ENCODE measurements at places on chromosomes 7 and 10. TPM values are rescaled to one million over a fixed set of nuclear protein-coding genes. Genes with fewer than 3 reads are reported as not detected.

Gene GAD2
- 2.3 TPM for total RNA-seq

- no peak for DNase-seq
These were observed 45.8 kb downstream of the C10orf143 start for GRCh38 chr10:130064783-130065182.

- no peak for DNase-seq
These were observed 20.5 kb downstream of the MNX1 start for GRCh38 chr7:156989766-156990535.

DNA sequence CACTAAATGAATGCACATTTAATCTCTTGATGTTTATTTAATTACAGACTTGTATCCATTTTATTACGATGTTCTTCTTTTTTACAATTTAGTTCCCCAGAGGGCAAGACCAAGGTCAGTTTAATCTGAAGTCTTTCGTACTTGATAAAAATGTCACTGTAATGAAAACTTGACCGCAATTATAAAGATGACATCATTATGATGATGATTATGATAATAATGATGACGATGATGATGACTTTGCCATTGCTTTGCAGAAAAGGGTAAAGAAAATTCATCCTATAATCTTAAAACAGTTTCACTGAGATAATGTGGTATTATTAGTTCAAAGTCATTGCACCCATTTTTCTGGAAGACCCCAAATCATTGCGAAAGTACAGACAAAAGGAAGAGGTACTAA is 290.1 kb downstream of the NEBL start:
- DNase-seq, result no peak

GRCh38 chr7:70594170-70594569 is 537.8 kb upstream of the GALNT17 start:
- no peak for DNase-seq

Data from H9 (cell line).